ENCODE measurements at places on chromosomes 5 and 9.
A peak's percentile ranks its signal among the peaks of the same experiment; 100 is the strongest.

DNA sequence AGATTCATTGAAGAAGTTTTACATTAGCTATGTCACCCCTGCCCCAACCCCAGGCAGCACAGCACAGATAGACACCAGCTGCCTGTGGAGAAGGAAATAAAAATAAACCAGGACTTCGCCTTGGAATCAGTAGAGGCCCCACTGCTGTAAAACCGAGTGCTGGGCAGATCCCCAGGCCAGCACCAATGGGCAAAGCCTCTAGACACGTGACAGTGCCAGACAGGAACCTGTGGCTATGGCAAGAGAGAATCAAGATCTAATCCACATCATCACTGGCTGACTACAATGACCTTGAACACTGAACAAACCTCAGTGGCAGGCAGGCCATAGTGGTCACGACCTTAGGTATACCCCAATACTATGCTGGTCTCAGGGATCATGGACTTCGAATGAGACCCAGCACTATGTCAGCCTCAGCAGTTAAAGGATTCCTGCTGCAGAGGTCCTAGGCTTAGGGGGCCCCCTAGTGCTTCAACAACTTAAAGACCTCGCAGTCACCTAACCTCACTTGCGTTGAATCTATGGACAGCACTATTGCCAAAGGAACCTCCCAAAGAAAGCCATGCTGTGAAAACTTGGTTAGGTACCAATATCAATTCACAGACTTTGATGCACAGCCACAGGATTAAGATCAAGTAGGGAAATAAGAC, 2118.6 kb upstream of the C9orf72 start:
- DNase-seq, result peak; percentile 2

DNA sequence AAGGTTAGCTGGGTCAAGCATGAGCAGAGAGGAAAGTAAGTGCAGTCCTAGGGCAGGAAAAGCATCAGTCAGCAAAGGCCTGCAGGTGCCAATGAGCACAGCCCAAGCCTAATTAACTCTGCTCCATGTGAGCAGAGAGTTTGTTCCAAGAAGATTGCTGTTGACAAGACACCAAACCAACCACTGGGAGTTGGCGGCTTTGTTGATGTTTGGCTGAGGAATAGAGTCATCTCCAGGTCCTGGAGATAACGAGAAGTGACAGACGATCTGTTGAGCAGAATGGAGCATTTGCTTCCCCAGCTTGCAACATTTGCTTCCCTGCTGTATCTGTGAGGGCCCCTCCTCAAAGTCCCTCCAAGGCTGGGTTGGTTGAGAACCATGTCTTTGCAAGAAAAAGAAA, 68.2 kb downstream of the FAM114A2 start:
- no peak for DNase-seq

GRCh38 chr9:19229595-19230354, 718 bp upstream of the DENND4C start:
- no peak for DNase-seq

- peak; percentile 15 for DNase-seq
Measured at GRCh38 chr9:36995927-36996705, 38.0 kb downstream of the PAX5 start.

DNA sequence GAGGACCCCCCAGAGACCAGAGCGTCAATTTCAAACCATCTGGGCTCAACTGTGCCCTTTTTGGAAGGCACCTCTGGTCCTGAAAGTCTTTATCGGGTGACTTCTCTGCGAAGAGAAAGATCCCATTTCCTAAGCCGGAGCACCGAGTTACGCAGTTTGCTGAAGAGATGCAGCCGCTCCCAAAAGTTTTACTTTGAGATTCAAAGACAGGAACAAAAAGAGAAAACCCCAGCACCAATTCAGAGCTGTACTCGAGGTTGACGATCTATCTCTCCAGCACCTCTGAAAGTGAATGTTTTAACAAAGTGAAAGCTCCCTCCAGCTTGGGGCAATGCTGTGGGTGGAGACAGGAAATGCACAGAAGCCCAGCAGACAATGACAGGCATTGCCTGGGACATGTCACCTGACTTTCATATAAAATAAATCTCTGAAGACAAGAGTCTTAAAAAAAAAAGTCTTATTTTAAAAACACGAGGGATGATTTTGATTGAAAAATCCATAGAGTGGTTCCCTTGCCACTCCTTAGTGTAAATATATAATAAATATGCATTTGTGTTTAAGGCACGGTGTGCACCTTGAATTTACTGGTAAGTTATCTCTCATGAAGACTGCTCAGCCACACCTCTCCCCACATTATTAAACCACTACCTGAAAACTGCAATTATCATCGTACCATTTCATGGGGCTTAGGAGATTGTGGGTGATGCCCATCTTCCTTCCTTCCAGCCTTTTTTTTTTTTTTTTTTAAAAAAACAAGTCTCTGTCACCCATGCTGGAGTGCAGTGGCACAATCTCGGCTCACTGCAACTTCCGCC, 79.9 kb downstream of the FNBP1 start:
- peak; percentile 77 for DNase-seq

DNA sequence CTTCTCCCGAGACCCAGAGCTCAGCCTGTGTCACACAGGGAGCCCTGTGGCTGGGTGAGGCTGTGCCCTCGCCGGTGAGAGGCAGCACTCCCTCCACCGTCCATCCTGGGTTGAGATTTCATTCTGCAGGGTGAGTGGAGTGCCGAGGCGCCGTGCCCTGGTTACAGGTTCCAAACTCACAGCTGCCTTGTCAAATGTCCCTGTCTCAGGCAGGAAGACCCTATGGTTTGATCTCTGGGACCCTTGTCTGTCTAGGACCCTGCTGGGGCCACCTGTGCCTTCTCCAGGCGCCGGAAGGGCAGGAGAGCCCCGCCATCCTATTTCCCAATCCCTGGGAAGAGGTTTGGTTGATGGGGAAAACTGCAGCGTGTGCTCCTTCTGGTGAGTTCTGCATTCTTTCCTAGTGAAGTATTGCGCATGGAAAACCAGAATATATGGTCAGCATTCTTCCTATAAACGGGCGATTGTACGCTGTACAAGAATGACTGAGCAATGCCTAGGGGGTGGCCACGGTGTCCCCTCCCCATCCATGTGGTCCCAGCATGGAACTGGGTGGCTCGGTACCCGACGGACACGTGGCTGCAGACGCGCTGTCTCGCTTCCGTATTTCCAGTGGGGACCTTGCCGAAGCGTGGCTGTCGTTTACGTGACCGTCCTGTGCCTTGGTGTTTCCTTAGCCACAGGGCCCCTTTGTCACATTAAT, 95.9 kb upstream of the COL5A1 start:
- peak; percentile 95 for DNase-seq

DNA sequence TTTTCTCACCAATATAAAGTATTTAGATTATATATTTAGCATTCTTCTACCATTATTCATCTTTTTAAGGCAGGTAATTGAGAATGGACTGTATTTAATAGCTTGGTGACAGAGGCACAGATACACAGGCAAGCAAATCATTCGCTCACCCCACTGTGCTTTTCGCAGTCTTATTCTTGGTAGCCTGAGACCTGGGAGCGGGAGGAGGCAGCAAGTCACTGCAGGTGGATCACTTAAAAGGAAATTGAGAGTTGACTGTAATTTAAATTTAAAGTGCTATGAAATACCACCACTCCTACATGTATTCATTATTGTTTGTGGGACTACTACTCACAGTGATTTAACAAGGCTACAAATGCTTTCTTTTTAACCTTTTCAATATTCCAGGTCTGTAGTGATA, 9.7 kb downstream of the RICTOR start:
- no peak for DNase-seq

DNA sequence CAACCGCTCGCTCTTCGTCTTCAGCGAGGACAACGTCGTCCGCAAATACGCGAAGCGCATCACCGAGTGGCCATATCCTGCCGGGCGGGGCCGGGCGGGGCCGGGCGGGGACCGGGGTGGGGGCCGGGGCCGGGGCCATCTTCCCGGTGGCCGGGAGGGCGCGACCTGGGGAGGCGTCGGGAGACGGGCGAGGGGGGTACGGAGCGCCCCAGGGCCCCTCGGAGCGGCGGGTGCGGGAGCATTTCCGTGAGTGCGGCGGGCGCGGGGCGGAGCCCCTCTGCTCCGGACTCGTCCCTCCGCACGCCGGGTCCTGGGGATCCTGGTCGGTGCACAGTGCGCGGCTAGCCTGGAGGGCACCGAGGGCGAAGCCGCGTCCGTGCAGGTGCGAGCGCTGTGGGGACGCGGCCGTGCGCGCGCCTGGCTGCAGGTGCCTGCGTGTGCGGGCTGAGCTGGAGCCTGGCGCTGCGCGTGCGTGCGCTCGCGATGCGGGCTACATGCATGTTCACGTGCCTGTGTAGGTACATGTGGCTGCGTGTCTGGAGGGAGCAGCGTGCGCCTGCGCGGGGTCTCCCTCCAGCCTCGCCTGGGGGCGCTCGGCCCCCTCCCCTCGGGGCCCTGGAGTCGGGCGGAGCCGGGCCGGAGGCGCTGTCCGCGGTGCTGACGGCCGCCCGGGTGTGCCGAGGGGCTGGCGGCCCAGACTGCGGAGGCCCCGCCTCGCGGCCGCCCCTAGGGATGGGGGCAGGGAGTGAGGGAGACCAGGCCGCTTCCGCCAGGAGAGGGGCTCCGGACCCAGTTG, 762 bp downstream of the CACNA1B start:
- DNase-seq, result peak; percentile 54

- no peak for DNase-seq
Measured at GRCh38 chr5:115298811-115299210, 2.4 kb upstream of the CCDC112 start.

DNA sequence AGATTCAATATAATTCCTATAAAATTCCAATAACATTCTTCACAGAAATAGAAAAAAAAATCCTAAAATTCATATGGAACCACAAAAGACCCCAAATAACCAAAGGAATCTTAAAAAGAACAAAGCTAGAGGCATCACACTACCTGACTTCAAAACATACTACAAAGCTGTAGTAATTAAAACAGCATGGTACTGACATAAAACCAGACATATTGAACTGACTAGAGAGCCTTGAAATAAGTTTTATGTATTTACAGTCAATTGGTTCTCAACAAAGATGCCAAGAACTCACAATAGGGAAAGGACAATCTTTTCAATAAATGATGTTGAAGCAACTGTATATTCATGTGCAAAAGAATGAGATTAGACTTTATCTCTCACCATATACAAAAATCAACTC, 36.9 kb downstream of the BTNL9 start:
- DNase-seq, result no peak

GRCh38 chr5:150271296-150271692, 18.3 kb downstream of the CAMK2A start:
- DNase-seq, result no peak

DNA sequence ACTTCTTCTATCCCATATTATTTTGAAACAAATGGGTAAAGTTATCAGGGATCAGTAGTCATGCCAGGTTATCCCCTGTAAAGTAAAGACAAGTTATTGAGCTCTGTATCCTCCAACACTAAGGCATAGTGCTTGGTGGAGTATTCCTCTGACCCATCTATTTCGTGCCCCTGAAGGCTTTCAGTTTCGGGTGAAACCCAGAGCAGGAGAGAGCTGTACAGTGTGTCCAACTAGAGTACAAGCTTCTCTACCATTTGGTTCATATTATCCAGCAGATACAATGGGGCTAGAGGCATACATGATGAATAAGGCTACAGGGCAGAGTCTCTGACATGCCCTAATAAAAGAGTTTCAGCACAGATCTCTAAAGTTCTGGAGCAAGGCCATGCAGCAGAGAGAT, 3.2 kb upstream of the SLC22A4 start:
- no peak for DNase-seq

DNA sequence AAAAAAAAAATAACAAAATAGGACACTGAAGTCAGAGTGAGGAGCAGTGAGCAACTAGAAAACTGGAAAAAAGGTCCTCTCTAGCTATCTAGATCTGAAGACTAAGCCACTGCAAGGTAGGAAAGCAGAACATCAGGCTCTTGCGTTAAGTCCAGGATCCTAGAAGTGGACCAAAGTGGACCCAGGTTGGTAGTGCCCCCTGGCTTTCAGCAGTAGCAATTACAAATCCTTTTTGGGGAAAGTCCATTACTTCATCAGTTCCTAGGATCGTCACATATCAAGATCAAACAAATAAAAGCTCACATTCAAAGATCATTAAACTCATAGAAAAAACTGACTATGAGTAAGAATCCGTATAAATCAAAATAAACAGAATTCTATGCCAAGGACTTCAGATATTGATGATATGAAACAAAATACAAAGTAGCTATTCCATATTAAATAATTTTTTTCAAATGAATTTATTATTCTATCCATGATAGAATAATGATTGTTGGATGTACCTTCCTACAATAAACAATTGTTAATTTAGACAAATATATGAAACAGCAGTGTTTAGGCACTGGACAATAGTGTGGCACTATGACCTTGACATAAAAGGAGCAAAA, 6.5 kb upstream of the RICTOR start:
- peak; percentile 39 for DNase-seq

- no peak for DNase-seq
Measured at GRCh38 chr5:149397530-149397929, 18.4 kb upstream of the IL17B start.

GRCh38 chr9:116355153-116355921, 201.7 kb downstream of the PAPPA start:
- DNase-seq, result peak; percentile 95

DNA sequence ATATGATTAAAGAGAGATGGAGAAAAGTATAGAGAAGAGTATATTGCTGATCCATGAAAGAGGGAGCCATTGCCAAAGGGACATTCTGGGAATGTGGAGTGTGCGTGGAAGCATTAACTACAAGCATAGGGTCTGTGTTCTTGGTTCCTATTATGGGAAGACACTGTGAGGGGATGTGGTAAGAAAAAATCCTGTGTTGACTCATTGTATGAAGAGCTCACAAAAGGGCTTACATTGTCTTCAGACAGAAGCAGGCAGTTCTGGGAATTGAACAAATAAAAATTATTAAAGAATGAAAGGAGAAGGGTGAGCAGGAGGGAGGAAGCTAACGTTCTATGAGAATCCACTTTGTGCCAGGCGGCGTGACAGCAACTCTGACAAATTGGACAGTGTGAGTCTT, 250.4 kb upstream of the CHD1 start:
- DNase-seq, result no peak

DNA sequence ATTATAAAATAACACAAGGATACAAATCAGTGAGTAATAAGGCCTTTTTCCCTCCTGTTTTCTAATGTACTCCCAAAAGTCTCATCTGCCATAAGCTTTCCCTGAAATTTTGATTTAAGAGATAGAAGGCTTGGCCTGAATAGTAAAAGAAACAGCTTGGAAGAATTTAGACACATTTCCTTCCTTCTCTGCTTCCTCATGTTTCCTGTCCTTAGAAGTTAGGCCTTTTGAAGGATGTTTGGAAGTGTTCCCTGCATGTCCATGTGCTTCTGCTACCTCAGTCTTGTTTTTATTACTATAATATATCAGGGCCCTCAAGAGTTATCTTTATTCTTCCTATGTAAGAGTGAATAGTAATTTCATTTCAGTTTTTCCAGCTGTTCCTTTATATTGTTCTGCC, 242.7 kb downstream of the DEPDC1B start:
- peak; percentile 67 for DNase-seq

- DNase-seq, result no peak
Measured at GRCh38 chr5:5456858-5457257, 34.4 kb downstream of the ICE1 start.

- DNase-seq, result peak; percentile 81
Measured at GRCh38 chr9:102000956-102001355, 262.5 kb upstream of the GRIN3A start.

Measured in muscle of leg (tissue), 16 donors.